Suprapubic skin (tissue), 4 donors: ENCODE measurements at places on chromosomes 7 and 10. TPM values are rescaled to one million over a fixed set of nuclear protein-coding genes. Genes with fewer than 3 reads are reported as not detected.
A peak's percentile ranks its signal among the peaks of the same experiment; 100 is the strongest.

The DPCD gene
- 10.5 TPM for total RNA-seq

The TEX36 gene
- total RNA-seq = not detected

The SP8 gene
- not detected for total RNA-seq

The TMEM184A gene
- total RNA-seq = 101 TPM

The ST8SIA6 gene
- 3.2 TPM for total RNA-seq

The AMPH gene
- total RNA-seq = 2.7 TPM

The CDHR1 gene
- total RNA-seq = 127 TPM

- no peak for DNase-seq
- no peak overlapping the region for H3K27ac ChIP-seq
- H3K36me3 ChIP-seq = no peaks in the 10 kb centered on the region
- H3K27me3 ChIP-seq = no peaks in the 10 kb centered on the region
- peaks cover 25% of the 10 kb centered on the region for H3K4me1 ChIP-seq
These were observed 101.9 kb downstream of the LHPP start for GRCh38 chr10:124563320-124564040.

- H3K27ac ChIP-seq = no peak overlapping the region
- no peaks in the 10 kb centered on the region for H3K4me1 ChIP-seq
- H3K36me3 ChIP-seq = no peaks in the 10 kb centered on the region
- DNase-seq = no peak
These were observed 143.7 kb downstream of the CUX1 start for GRCh38 chr7:101960985-101961708.

- peaks cover 56% of the 10 kb centered on the region for H3K4me1 ChIP-seq
- no peak overlapping the region for H3K4me3 ChIP-seq
- H3K36me3 ChIP-seq = peaks cover 9% of the 10 kb centered on the region
- H3K27me3 ChIP-seq = no peaks in the 10 kb centered on the region
These were observed 19.4 kb downstream of the CCDC6 start for GRCh38 chr10:59887006-59887405.

DNA sequence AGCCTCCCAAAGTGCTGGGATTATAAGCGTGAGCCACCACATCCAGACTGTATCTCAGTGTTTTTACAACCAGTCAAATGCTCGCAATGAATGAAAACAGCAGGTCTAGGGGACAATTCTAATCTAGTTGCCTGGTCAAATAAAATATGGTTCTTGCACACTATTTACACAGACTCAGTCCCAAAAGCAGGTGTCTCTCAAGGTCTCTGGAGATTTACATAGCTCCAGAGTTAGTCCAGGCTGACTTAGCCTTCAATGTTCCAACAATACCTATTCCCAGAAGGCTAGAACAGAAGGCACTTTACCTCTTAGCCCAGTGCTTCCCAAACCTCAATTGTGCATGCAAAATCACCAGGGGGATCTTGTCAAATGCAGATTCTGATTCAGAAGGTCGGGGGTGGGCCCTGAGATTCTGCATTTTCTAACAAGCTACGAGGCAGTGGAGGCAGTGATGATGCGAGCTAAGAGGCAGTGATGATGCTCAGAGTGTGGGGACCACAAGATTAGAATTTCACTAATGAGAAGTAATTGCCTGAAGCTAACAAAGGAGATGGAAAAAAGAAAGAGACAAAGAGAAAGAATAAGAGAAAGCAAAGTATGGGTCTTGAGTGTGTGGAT, 6.4 kb downstream of the KIAA1549 start:
- H3K4me3 ChIP-seq = no peak overlapping the region
- H3K4me1 ChIP-seq = peaks cover under 1% of the 10 kb centered on the region
- no peaks in the 10 kb centered on the region for H3K36me3 ChIP-seq
- DNase-seq = no peak
- peaks cover 9% of the 10 kb centered on the region for H3K27me3 ChIP-seq

- DNase-seq = no peak
- H3K4me3 ChIP-seq = no peak overlapping the region
- no peaks in the 10 kb centered on the region for H3K4me1 ChIP-seq
- H3K27ac ChIP-seq = no peak overlapping the region
These were observed 254.6 kb downstream of the SLC25A13 start for GRCh38 chr7:96067321-96067720.

DNA sequence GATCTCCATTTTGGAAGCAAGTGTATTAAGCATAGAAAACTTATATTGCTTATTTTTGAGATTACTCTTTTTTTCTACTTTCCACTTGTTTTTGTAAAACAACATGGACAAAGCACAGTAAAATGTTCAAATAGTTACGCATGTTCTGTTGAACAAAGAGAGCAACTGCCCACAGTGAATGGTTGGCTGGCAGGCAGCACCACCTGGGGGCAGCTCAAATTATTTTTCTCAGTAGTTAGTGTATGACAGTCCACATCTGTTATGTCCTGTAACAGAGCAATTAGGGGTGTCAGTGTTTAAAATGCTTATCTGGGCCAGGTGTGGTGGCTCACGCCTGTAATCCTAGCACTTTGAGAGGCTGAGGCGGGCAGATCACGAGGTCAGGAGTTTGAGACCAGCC, 46.1 kb upstream of the CACUL1 start:
- H3K4me3 ChIP-seq = no peak overlapping the region
- no peaks in the 10 kb centered on the region for H3K36me3 ChIP-seq
- H3K27me3 ChIP-seq = no peaks in the 10 kb centered on the region

DNA sequence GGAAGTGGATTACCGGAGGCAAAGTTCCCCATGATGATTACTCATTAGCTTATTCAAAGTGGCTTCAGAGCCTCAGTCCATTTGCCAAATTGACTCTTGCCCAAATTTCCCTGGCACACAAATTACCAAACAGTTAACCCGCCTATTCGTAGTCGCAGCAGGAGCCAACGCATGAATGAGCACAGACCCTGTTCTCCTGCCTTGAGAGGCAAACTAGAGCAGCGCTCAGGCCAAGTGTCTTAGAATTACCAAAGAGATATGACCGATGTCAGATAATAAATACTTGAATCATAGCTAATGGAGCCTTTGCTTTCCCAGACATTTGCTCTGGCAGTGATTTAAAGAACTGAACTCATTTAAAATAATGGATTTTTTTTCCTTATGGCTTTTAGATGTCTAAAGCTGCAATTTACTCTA, 64.9 kb downstream of the CTTNBP2 start:
- peak overlapping the region; percentile 22 for H3K27ac ChIP-seq
- H3K27me3 ChIP-seq = no peaks in the 10 kb centered on the region
- no peak overlapping the region for H3K4me3 ChIP-seq
- DNase-seq = no peak

DNA sequence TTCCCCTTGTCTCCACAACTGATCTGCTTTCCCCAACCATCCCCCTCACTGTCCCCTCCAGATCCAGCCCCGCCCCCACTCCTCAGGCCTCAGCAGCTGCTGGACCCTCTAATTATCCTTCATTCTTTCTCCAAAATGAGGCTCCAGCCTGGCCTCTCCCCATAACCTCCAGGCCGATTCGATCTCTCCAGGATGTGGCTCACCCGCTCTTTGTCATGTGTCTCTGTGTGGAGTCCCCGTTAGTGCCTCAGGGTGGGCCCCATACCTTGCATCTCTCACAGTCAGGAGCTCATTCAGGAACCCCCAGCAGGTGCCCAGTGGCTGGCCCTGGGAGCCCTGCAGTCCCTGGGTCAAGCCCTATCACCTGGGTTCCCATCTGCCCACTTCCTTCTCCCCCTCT, 1.3 kb downstream of the PILRA start:
- no peaks in the 10 kb centered on the region for H3K27me3 ChIP-seq
- no peak for DNase-seq
- H3K27ac ChIP-seq = no peak overlapping the region
- H3K36me3 ChIP-seq = no peaks in the 10 kb centered on the region
- H3K4me3 ChIP-seq = no peak overlapping the region

- H3K4me3 ChIP-seq = no peak overlapping the region
- no peaks in the 10 kb centered on the region for H3K36me3 ChIP-seq
- no peaks in the 10 kb centered on the region for H3K4me1 ChIP-seq
- DNase-seq = no peak
- no peaks in the 10 kb centered on the region for H3K27me3 ChIP-seq
These were observed 61.9 kb upstream of the OPN4 start for GRCh38 chr10:86592413-86592812.

- H3K27me3 ChIP-seq = no peaks in the 10 kb centered on the region
- DNase-seq = peak; percentile 77
- peak overlapping the region; percentile 97 for H3K27ac ChIP-seq
- H3K36me3 ChIP-seq = no peaks in the 10 kb centered on the region
- H3K4me3 ChIP-seq = peak overlapping the region; percentile 83
- H3K4me1 ChIP-seq = peaks cover 45% of the 10 kb centered on the region
These were observed 825 bp downstream of the RAB11FIP2 start for GRCh38 chr10:118045837-118046394.

DNA sequence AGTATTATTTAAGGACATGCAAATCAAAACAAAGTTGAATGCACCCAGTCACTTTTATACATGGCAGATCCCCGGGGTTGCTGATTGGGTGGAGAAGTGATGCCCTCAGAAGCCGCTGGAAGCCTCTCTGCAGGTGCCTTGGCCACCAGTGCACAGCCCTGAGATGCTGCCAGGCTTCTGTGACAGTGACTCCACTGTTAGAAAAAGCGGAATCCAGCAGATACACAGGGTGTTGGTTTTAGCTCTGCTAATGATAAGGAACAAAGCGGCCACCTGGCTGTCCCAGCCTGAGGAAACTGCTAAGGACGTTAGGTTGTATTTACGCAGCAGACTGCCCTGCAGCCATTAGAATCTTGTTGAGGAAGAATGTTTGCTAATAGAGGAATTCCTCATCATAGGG, 47.5 kb downstream of the JAKMIP3 start:
- DNase-seq = peak; percentile 50
- no peaks in the 10 kb centered on the region for H3K27me3 ChIP-seq
- no peak overlapping the region for H3K27ac ChIP-seq
- H3K4me1 ChIP-seq = no peaks in the 10 kb centered on the region

GRCh38 chr10:131201741-131202515, 109.6 kb downstream of the TCERG1L start:
- H3K4me1 ChIP-seq = no peaks in the 10 kb centered on the region
- H3K4me3 ChIP-seq = no peak overlapping the region
- no peak overlapping the region for H3K27ac ChIP-seq
- no peaks in the 10 kb centered on the region for H3K36me3 ChIP-seq

GRCh38 chr10:86711513-86712316, 43.4 kb downstream of the LDB3 start:
- peak; percentile 83 for DNase-seq
- peak overlapping the region; percentile 94 for H3K27ac ChIP-seq
- peaks cover 19% of the 10 kb centered on the region for H3K4me1 ChIP-seq

DNA sequence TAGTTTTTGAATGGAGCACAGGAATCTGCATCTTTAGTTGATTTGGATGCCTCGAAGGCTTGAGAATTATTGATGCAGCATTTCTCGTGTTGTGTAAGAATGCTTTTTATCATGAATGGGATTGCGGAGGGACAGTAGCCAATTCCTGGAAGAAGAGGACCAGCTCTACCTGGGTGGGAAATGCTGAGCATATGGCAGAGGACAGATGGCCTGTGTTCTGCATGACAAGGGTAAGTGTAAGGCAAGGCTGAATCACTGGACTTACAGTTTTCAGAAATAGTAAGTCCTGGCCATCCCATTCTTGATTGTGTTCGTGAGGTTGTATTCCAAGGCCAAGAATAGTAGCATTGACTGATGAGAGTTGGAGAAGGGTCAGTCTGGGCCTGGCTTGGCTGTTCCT, 15.9 kb downstream of the RP9 start:
- no peak overlapping the region for H3K4me3 ChIP-seq
- no peaks in the 10 kb centered on the region for H3K27me3 ChIP-seq
- DNase-seq = no peak
- no peak overlapping the region for H3K27ac ChIP-seq
- no peaks in the 10 kb centered on the region for H3K4me1 ChIP-seq
- H3K36me3 ChIP-seq = peaks cover 51% of the 10 kb centered on the region

- H3K4me3 ChIP-seq = no peak overlapping the region
- H3K27me3 ChIP-seq = no peaks in the 10 kb centered on the region
- no peaks in the 10 kb centered on the region for H3K4me1 ChIP-seq
- H3K27ac ChIP-seq = no peak overlapping the region
- no peak for DNase-seq
These were observed 171.5 kb downstream of the CCSER2 start for GRCh38 chr10:84499846-84500245.

DNA sequence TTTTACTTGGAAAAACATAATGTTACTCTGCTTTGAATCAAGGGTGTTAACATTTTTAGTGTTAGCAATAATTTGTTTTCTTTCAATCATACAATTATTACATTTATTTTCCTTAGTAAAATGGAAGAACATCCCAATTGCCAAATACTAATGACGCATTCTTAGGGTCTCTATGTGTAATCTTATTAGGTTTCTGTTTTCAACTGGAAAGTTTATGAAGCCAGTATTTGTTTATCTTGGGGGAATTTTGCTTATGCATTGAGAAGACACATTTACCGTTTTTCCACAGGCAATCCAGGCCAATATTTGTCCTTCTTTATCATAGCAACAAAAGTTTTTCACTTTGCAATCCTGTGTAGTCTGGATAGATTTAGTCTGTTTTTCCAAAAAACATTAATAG, 134.5 kb downstream of the CPED1 start:
- H3K4me1 ChIP-seq = no peaks in the 10 kb centered on the region
- no peaks in the 10 kb centered on the region for H3K36me3 ChIP-seq
- DNase-seq = no peak
- no peaks in the 10 kb centered on the region for H3K27me3 ChIP-seq
- H3K4me3 ChIP-seq = no peak overlapping the region

GRCh38 chr7:77691892-77692491, 4.3 kb upstream of the RSBN1L start:
- H3K4me3 ChIP-seq = no peak overlapping the region
- no peak for DNase-seq
- H3K4me1 ChIP-seq = peaks cover 32% of the 10 kb centered on the region
- H3K27ac ChIP-seq = no peak overlapping the region
- no peaks in the 10 kb centered on the region for H3K27me3 ChIP-seq
- peaks cover 4% of the 10 kb centered on the region for H3K36me3 ChIP-seq

DNA sequence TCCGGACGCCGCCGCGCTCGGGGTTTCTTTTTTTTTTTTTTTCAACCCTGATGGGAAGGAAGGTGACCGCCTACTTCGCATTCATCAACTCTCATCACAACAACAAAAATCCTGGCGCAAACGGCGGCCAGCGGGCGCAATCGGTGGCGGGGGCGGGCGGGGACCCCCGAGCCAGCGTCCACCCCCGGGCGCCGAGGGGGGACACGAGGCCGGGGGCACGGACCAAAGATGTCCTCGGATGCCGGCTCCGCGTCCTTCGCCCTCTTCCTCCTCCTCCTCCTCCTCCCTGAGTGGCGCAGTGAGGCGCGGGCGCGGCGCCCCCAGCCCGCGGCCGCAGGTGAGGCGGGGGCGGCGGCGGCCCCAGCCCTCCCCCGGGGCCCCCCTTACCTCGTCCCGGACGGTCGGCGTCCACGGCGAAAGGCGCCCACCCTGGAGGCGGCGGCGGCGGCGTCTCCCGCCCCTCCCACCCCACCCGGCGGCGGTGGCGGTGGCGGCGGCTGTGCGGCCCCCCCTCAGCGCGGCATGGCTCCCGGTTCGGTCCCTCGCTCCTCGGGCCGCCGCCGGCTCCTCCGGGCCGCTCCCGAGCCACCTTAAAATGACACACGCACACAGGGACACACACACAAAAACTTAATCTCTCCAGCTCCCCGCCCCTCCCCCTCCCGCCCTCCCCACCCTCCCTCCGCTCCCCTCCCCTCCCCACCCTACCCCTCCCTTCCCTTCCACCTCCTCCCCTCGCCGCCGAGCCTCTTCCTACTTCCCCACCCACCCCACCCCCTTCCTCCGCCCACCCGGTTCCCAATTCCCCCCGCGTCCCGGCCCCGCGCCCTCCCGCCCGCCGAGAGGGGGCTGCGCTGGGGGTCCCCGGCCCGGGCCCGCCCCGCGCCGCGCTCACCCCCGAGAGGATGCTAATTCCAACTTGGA, at the start of gene CTBP2:
Gene CTBP2 (minus strand): TSS at position 632 of the 924 bp plus-strand sequence.
- H3K36me3 ChIP-seq = no peaks in the 10 kb centered on the region
- peak; percentile 73 for DNase-seq
- H3K4me3 ChIP-seq = peak within 1 kb of the TSS; percentile 86
- H3K27me3 ChIP-seq = no peaks in the 10 kb centered on the region
- peak within 1 kb of the TSS; percentile 95 for H3K27ac ChIP-seq

- no peak for DNase-seq
- H3K36me3 ChIP-seq = no peaks in the 10 kb centered on the region
- no peaks in the 10 kb centered on the region for H3K27me3 ChIP-seq
- no peak overlapping the region for H3K4me3 ChIP-seq
- no peaks in the 10 kb centered on the region for H3K4me1 ChIP-seq
These were observed 5.8 kb upstream of the MMP21 start for GRCh38 chr10:125781374-125781773.
